ENCODE measurements at places on chromosomes 6 and 20.
A peak's percentile ranks its signal among the peaks of the same experiment; 100 is the strongest.

DNA sequence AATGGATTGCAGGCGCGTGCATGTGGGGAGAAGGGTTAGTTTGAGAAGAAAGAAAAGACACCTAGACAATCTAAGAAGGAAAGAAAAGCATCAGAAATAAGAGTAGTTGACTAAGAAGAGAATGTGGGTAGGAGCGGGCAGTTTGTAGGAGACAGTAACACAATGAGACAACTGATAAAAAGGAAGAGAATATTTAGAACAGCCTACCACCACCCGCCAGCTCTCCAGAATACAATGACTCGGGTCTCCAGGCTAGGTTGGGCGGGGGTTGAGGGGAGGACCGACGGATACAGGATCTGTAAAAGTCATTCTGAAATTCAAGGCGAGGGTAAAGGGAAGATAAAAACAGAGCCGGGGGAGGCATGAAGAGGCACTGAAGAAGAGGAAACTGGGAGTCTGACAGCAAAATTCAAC lies 712 bp downstream of the ABHD16A start:
- DNase-seq, result no peak

GRCh38 chr6:18019539-18020534 lies 32.4 kb upstream of the KIF13A start:
- DNase-seq, result no peak

- no peak for DNase-seq
These were observed 30.8 kb downstream of the WRNIP1 start for GRCh38 chr6:2795956-2796355.

GRCh38 chr6:167140589-167141474 lies 16.9 kb downstream of the GPR31 start:
- no peak for DNase-seq

DNA sequence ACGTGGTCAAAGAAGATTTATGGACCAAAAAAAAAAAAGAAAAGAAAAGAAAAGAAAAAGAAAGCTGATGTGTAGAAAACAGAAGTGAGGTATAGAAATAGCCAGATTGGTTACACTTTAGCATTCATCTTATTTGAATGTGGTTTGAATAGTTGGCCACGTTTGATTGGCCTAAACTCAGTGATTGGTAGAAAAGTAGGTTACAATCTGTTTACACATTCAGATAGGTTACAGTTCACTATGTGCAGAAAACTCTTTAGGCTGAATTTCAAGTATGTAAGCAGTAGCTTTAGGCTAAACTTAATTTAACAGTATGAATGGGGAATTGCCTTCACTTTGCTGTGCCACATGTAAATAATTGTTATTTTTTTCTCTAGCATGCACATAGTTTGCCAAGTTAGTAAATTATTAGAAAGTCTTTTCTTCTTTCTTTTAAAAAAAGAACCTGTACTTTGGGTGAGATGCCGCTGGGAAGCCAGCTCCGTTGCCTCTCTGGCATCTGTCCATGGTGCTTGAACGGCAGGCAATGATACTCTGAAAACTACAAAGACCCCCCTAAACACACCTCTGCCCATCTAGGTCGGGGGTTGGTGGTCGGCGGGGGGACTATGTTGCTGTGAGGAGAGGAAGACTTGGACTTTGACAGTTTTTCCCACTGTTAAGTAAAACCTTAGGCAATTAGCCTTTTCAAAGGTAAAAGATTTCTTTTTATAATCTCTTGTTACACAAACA lies 173.0 kb downstream of the AIG1 start:
- no peak for DNase-seq

- no peak for DNase-seq
These were observed 46.1 kb upstream of the ARFGEF2 start for GRCh38 chr20:48875233-48875913.

- DNase-seq, result no peak
These were observed 945.7 kb downstream of the KIF16B start for GRCh38 chr20:15627501-15627903.

GRCh38 chr6:30169658-30170614 lies 6.6 kb downstream of the TRIM15 start:
- DNase-seq, result peak; percentile 24

DNA sequence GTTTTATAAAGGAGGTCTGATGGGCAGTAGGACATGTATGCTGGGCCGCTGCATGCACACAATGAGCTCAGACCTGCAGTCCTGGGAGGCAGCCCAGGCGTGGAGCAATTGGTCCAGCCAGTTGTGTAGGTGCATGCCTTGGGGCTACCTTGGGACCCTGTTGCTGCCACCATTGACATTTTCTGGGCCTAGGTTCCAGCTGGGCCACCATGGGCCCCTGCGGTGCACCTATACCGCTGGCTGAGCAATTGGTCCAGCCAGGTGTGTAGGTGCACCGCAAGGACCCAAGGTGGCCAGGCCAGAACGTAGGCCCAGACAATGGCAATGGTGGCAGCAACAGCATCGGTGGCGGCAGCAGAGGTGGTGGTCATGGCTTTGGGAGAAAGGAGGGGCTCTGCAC lies 143.9 kb downstream of the PXDC1 start:
- no peak for DNase-seq

DNA sequence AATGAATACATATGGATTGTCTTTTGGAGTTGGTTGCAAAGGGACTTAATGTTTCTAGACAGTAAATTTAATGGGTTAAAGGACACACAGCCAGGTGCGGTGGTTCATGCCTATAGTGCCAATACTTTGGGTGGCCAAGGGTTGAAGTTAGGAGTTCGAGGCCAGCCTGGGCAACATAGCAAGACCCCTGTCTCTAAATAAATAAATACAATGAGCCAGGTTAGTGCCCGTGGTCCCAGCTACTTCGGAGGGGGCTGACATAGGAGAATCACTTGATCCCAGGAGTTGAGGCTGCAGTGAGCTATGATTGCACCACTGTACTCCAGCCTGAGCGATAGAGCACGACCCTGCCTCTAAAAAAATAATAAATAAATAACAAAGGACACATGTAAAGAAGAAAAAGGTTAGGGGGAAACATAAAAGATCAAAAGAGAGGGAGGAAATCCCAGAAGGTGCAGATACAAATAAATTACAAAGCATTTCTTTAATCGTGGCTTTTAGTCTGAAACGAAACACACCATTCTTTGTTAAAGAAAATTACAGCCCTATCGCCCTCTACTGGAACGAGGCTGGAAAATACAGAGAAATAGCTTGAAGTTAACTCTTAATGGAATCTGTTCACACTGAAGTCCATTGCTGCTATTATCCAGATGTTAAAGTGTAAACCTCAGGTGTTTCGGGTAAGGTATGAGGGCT lies 42.6 kb upstream of the SCML4 start:
- DNase-seq, result peak; percentile 56

GRCh38 chr6:12163744-12164507 lies 126.2 kb upstream of the EDN1 start:
- no peak for DNase-seq

GRCh38 chr6:113363866-113364265 lies 493.3 kb upstream of the MARCKS start:
- DNase-seq, result no peak

DNA sequence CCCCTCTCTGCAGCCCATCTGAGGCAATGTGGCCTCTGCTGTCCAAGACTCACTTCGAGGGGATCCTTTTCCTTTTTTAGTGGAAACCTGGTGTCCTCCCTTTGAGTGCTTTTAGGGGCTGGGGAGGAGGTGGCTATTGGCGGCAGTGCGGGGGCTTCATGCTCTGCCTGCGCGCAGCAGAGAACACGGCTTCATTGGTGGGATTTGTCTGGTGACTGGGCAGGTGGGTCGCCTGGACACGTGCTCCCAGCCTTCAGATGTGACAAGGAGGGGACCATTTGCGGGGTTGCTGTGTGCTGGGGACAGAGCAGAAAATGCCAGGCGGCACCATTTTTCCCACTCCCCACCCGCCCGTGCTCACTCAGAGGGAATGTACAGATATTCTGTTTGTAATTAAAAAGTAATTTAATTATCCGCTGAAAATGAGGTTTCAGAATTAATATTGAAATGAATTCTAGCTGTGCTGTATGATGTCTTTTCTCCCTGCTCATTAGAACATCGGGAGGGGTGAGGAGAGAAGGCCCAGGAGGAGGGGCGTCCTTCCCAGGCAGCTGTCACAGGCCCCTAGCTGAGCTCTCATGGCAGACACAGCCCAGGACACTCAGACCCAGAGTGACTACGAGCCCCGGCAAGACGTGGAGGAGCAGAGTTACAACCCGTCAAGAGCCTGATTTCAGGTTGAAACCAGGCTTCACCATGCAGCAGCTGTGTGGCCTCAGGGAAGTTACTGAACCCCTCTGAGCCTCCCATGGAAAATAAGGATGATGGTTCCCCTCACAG lies 417.2 kb upstream of the SULF2 start:
- DNase-seq, result no peak

GRCh38 chr6:28462401-28462800 lies 19.1 kb upstream of the ZSCAN23 start:
- no peak for DNase-seq

- no peak for DNase-seq
These were observed 13.7 kb downstream of the SOD2 start for GRCh38 chr6:159679091-159680077.

- no peak for DNase-seq
These were observed 17.9 kb downstream of the TENT5A start for GRCh38 chr6:81734500-81735150.

DNA sequence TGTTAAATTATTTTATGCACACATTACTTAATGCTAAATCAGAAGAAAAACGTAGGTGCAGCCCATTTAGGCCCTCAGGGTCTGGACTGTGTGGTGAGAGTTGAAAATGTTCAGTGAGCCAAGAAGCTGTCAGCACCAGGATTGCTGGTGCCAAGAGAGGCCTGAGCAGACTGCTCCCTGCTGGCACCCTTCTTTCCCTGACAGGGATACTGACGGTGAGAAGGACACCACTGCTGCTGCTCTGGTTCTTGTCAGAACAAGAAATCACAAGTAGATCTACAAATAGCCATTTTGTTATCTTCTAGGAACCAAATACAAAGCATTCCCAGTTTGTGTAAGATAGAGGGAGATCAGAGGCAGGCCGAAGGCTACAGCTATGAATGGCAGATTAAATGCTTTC lies 48.7 kb upstream of the CRISP1 start:
- DNase-seq, result no peak

GRCh38 chr20:22339091-22339881 lies 245.1 kb downstream of the FOXA2 start:
- DNase-seq, result no peak

DNA sequence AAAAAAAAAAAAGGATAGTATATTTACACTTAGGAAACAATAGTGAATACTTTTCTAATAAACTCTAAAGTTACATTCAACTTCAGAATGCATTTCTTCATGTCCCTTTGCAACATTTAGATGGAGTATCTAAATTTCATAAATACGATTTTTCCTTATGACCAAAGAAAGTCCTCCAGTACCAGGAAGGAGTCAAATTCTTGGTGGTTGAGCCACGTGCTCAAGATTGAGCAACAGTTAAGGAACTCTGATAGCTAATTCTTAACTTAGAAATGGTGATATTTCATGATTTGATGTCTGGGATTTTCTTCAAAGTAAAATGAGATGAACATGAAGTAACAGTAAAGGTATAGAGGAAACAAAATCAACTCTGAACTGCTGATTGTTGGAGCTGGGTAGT lies 92.7 kb downstream of the SASH1 start:
- no peak for DNase-seq

- DNase-seq, result no peak
These were observed 168.3 kb upstream of the SPACA1 start for GRCh38 chr6:87879132-87879861.

DNA sequence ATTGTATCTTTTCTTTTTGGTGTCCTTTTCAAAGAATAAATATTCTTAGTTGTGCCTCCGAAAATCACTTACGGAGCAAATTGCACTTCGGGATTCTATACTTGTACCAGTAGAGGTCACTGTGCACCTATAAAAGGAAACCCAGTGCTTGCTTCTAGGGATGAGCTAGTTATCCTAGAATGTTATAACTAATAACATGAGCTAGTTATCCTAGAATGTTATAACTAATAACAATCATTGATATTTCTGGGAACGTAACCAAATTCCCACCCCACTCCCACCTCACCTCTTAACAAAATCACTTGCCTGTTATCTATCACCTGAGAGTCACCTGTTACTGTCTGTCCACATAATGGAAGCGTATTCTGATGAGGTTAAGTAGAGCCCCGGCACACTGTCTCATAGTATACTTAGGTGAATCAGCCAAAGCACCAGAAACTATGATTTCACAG lies 126.9 kb upstream of the TIAM2 start:
- peak; percentile 2 for DNase-seq

DNA sequence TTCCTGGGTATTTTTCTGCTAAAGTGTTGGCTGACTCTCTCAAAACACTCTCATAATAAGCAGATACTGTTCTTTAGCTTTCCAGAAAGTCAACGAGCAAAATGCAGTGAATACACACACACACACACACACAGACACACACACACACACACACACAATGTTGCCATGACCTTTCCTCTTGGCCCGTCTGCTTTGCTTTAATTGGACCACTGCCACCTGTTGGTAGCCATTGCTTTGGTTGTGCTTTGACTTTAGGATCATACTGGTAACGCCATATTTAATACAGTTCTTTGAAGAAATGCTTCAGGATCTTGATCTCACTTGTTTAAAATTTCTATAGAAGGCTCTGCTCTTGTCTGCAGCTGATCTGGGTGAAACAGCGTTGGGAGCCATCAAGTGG lies 4.4 kb downstream of the FIG4 start:
- DNase-seq, result no peak

GRCh38 chr6:30719356-30719755 lies 796 bp upstream of the TUBB start:
- no peak for DNase-seq

DNA sequence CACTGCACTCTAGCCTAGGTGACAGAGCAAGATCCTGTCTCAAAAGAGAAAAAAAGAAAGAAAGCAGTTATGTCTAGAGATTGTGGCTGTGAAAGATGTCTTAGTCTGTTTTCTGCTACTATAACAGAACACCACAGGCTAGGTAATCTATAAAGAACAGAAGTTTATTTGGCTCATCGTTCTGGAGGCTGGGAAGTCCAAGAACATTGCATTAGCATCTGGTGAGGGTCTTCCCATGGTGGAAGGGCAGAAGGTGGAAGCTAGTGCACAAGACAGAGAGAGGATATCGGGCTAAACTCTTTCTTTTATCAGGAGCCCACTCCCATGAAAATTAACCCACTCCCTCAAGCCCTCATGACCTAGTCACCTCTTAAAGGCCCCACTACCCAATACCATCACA lies 16.2 kb upstream of the RALY start:
- DNase-seq, result no peak

GRCh38 chr6:57265755-57266221 lies 43.7 kb upstream of the RAB23 start:
- no peak for DNase-seq

DNA sequence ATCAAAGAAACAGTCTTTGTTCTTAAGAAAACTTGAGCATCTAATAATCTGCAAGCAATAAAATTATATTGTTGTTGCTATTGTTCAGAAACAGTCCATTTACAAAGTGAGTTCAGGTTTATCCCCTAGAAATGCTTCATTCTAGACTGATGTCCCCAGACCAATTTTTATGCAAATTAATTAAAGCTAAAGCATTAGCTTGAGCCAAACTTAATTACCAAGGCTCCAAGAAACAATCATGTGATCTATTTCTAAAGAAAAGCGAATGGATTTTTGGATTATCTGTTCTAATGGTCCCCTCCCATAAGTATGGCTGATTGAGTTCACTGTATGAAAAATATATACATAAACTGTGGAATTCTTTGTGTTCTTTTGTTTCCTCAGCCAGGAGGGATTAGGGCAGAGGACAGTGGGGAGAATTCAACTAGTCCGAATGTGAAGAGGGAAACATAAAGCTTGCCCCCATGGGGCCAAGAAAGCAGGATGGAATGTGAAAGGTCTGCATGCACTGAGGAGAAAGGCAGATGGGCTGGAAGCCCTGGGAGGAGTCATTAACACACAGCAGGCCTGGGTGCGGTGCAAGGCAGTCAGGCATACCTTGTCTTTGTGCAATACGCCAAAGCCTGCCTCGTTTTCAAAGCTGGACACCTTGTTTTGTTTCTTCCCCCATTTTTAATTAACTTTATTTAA lies 597.1 kb downstream of the KIF16B start:
- no peak for DNase-seq

All from CD4-positive, alpha-beta T cell treated with Interleukin-6 at 100 ng/mL for 8 hours (primary cell).